Stimulated activated CD4-positive, alpha-beta T cell treated with anti-CD3 and anti-CD28 coated beads, Interleukin-15, amount 100 ng/mL, for 48 hours (primary cell): ENCODE measurements at places on chromosomes 1 and 21.

GRCh38 chr1:65630855-65631254 lies 161.8 kb upstream of the PDE4B start:
- DNase-seq = no peak

DNA sequence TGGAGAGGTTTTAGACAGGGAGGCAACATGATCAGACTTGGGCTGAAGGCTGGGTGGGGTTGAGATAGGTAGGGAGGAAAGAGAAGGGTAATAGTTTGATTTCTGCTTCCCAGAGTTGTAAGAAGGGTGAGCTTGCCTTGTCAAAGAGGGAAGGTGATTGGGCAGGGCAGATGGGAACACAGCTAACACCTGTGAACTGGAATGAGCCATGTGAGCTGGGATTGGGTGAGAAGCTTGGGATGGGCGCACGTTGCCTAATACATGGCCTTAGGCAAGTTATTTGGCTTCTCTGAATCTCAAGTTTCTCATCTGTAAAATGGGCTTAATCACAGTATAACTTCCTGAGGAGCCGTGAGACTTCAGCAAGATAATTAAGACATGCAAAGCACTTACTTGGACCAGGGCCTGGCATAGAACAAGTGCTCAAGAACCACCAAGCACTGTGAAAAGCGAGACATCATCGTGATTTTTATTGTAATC lies 33.8 kb upstream of the ID3 start:
- no peak for DNase-seq

DNA sequence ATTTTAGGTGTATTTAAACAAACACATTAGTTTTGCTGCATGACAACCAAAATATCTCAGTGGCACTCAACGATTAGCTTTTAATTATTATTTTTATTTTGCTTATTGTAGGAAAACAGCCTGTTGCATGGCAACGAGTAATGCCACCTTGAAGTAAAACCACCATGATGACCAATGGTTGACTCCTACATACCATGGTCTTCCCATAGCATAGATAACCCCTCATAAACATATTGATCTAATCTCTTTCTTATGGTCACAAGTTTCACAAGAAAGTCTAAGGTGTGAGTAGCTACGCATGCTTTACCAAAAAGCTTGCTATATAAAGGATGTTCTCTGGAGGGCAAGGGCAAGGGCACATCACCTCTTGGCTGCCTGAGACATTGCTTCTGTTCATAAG lies 61.5 kb upstream of the PTBP2 start:
- no peak for DNase-seq

GRCh38 chr1:185731446-185731845 lies 2.7 kb upstream of the HMCN1 start:
- DNase-seq = no peak

DNA sequence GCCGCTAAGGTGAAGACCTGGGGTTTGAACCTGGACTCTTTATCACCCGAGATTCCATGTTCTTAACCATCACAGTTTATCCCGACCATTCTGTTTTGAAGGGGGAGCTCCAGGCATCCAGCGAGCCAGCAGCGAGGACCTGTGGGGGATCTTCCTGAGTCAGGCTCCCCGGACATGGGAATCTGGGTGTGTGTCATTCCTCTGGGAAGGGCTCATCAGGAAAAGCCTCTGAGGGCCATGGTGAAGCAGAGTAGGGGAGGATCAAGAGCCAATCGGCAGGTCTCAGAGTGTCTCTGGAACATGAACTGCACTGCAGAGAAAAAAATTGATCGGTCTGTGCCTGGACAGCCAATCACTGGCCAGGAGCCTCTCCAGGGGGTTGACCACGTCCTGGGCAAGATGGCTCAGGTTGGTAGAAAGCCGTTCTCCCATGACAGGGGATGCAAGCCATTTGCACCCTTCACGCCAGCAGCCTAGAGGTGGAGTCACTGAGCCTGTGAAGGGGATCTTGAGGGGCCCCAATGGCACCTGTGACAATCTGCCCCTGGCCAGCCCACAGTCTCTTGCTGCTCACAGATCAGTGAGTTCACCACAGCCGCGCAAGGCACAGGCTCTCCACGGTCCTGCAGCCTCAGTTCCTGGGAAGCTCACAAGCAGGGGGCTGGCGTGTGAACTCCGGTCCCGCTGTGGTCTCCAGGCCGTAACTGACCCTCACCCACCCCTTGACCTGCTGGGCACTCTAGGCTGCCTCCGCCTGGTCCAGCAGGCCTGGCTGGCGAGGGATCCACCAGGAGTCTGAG lies 20.4 kb upstream of the ACTRT2 start:
- DNase-seq = no peak

GRCh38 chr1:18100491-18101063 lies 7.0 kb upstream of the IGSF21 start:
- DNase-seq = no peak

DNA sequence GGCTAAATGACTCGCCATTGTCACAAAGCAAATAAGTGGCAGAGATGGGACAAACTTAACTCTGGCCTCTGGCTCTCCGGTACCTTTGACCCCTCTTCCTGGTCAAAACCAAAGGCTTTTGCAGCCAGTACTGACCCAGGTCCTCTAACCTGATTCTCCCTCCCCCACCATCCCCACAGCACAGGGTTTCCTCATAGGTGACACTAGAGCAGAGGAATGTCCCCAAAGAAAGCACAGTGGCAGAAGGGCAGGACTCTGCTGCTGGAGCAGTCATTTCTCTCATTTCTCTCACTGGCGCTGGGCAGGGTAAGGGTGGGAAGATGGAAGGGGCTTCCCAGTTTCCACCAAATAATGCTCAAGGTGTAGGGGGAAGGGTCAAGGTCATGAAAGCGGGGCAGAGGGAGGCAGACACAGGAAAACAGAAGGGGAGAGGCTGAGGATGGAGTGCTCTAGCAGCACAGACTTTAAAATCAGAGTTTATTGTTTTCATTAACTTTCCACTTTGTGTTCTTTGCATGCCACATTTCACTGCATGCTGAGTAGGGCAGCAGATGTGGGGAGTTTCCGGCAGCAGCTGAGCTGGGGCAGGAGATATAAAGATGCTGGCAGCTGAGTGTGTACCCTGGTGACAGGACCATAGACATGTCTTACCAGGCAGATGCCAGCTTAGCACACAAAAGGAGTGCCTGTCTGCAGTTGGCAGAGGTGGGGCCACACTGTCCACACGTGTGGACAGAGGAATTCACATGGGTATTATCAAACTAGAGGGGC lies 80.5 kb downstream of the FAM78B start:
- no peak for DNase-seq

- DNase-seq = no peak
Observed at GRCh38 chr1:50246869-50247268, 138.1 kb downstream of the ELAVL4 start.

- DNase-seq = peak; percentile 5
Observed at GRCh38 chr1:94962409-94963265, 35.7 kb upstream of the CNN3 start.

DNA sequence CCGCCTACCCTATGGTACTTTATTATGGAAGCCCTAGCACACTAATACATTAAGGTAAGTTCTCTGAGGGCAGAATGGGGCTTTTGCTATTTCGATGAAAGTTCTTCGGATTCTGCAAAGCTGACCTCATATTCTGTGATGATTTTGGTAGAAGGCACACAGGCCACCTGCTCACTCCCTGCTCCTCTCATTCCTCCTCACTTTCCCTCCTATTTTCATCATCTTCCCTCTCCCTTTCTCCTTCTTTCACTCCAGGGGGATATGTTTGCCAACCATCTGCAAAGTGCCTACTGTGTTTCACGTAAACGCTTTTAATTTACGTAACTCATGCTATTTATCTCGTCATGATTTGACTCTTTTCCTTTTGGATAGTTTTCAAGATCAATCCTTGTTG lies 45.0 kb upstream of the ETS2 start:
- no peak for DNase-seq

GRCh38 chr1:154845879-154846278 lies 24.2 kb downstream of the KCNN3 start:
- DNase-seq = no peak

- DNase-seq = no peak
Observed at GRCh38 chr1:21725748-21726392, 56.7 kb upstream of the RAP1GAP start.

GRCh38 chr1:226690460-226690982 lies 48.6 kb downstream of the ITPKB start:
- peak; percentile 53 for DNase-seq

- no peak for DNase-seq
Observed at GRCh38 chr1:183567584-183567983, 22.7 kb downstream of the NCF2 start.

DNA sequence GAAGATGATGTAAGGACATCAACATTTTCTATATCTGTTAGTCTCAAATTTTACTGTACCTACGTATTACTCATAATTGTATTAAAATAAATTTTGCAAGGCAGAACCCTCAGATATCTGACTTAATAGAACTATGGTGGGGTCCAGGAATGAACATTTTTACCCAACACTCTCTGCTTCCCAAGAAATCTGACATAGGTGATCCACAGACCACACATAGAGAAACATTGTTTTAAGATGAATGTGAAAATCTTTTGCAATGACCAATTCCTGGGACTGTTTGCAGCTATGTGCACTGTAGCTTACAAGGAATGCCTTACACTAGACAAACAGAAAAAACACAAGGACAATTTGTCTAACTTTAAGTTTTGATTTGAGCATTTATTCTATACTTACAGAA lies 645.6 kb upstream of the ADGRL2 start:
- DNase-seq = no peak
